ENCODE measurements at places on chromosomes 7 and 10.

DNA sequence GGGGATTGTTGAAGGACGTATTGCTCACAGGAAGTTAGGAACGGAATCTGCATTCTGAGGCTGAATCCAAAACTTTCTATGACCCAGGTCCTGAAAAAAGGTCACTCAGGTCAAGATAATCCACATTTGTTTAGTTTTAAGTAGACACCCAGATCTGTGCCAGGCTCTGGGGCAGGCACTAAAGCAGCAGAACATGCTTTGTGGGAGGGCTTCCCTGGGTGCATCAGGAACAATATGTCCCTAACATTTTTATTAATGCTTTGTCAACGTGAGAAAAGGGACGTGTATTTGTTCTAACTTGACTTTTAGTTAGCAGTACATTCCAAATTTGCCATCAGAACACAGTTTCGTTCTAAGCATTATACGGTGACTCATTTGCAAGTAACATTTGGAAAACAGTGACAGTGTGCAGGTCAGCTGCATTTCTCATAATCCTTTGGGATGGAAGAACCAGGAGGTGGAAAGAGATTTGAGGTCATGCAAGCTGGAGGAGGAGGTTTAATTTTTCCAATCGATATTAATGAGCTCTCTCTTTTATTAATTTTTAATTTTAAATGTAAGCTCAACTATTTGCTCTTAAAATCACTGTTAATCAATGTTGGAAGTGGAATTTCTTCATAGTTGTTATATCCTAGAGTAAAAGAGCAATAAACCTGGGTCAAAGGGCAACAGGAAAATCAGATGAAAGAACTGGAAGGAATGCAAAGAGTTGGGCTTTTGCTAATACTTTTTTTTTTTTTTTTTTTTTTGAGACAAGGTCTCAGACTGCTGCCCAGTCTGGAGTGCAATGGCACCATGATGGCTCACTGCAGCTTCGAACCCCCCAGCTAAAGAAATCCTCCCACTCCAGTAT is 35.0 kb downstream of the TAS2R41 start:
- DNase-seq = no peak

GRCh38 chr10:14583252-14583651 is 191.4 kb downstream of the FAM107B start:
- DNase-seq = peak; percentile 66

- DNase-seq = no peak
Observed at GRCh38 chr10:115417585-115418265, 324.6 kb downstream of the ATRNL1 start.

DNA sequence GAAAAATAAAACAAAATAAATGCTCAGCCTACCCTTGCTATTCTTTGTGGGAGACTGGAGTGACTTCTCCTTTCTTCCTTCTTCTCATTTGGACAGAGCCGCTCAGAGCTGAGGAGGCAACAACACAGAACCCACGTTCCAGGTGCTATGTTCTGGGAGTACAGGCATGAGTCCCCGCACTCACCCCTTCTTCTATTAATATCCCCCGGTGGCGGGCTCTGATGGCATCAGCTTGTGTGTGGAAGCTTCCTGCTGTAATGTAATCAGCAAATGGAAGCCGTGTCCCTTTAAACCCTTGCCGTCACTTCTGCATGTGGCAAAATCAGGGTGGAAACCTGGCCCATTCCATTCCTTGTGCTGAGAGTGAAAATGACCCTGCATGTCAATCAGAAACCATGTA is 116.9 kb upstream of the ADARB2 start:
- no peak for DNase-seq

DNA sequence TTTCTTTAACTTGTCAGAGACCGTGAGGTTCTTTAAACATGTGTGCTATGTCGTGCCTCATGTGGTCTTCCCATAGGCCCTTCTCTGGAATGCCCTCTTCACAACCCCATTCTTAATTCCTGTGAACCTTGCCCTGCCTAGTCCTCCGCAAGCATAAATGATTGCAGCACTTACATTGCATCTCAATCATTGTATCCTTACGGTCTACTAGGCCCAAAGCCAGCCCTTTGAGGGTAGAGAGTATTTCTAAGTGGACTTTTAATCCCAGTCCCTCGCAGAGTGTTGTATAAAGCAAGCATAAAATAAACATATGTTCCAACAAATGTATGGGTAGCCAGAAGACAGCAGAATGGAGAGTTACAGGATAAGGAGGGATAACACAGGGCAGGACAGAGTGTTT is 92.1 kb upstream of the FAM133B start:
- DNase-seq = no peak

DNA sequence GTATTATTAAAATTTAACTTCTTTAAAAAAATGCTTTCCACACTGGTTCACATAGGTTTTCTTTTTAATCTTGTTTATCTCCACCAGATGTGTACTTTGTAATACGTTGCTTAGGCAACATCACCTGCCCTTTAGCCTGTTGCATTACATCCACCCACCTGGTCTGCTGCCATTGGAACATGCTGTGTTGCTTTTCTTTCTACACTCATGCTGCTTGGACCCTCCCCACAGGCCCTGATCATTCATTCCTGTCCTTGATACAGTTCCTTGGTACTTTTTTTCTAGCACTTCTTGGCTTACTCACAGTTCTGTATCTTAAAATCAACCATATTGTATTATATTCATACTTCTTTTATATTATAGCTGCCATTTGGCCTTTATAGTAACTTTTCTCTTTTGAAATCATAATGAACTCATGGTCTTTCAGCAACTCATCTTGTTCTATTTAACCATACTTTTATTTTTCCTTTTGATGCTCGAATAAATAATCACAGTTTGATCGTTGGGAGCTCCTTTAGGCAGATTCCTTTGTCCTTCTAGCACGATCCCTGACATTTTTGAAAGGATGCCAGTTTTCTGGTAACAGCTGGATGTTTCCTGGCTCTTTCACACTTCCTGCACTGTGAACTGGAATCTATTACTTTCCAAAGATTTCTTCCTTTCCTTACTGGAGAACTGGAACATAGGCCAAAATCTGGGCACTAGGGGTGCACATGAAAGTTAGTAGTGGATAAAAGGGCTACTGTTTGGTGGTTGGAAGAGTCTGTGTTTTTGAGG is 125.1 kb downstream of the CDK14 start:
- DNase-seq = no peak

DNA sequence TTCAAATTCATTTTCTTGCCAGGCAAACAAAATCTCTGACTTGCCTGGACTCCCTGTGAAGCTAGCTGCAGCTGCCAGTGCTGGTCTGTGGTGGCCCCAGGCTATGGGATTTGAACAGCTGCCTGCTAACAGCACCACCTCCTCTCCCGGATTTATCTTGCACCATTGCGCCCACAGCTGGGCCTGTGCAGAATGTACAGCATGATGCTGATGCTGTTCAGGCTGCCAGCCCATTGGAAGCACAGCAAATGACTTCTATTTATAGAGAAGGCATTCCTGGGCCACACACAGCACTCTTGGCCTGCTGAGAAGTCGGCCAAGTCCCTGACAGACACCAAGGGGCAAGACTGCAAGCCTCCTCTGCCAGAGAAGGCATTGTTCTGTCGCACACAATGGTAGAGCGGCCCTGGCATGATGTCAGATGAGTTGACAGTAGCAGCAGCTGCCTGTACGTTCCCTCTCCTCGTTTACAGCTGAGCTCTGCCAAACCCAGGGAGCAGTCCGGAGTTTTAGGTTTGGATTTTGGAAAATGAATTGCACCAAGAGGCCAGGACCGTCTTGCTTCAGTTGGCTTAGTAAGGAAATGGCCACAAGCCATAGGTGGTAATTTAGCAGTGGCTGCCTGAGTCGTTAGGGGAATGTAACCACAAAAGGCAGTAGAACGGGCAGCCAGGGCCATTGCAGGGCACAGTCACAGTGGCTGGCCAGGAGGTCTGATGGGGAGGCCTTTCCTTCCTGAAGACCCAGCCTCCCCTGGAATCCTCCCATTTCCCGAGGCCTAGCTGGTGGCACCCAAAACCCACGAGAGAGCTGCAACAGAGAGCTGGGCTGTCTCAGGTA is 38.5 kb downstream of the MTURN start:
- DNase-seq = no peak

DNA sequence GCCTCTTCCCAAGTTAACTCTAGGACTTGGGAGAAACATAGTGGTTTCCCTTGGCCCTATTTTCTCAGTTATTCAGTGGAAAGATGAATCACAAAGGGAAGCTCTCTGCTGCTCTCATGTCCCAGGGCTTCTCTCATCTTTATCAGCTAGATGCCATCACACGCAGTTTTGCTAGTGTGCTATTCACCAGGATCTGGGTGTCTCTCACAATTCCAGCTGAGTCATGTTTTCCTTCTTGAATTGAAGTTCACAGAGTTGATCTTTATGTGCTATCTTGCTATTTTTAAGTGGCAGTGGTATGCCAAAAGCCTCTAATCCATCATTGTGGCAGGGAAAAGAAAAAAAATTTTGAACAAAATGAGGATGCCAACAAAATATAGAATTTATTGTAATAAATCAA is 101.3 kb downstream of the TWIST1 start:
- no peak for DNase-seq

DNA sequence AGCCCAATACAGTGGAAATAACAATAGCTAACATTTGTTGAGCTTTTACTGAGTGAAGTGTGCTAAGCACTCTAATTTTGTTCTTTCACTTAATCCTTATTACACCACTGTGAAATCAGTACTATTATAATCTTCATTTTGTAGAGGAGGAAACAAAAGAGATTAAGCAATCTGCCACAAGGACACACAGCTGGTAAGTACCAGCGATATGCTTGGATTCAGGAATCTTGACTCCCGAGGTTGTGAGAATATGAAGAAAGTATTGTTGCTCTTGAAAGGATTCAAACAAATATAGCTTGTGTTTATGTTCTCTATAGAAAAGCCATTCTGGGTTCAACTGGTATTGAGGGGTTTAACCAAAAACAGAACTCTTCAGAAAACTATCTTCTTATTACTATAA is 93.7 kb upstream of the HECTD2 start:
- no peak for DNase-seq

GRCh38 chr10:123912871-123913270 is 21.3 kb upstream of the CPXM2 start:
- DNase-seq = no peak

GRCh38 chr7:1025743-1026581 is 18.4 kb upstream of the GPR146 start:
- DNase-seq = no peak

DNA sequence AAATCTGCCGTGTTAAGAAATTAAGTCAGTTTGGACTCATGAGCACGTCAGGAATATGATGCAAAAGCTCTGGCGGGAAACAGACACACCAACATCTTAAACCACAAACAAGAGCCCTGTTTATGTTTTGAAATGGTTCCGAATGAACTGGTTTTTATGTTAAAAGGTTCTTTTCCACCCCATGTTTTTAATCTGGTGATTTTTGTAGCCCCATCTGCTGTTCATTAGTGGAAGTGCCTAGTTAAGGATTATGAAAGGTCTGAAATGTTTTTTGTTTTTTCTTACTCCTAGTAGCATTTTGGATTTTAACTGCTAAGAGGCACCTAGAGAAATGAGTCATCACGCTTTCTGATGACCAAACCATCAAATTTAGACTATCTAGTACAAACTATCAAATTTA is 404.1 kb upstream of the MKI67 start:
- DNase-seq = no peak
